ENCODE measurements at places on chromosomes 13 and 19. TPM values are rescaled to one million over a fixed set of nuclear protein-coding genes. Genes with fewer than 3 reads are reported as not detected.

IFNL1 gene
- total RNA-seq, result not detected

SBK3 gene
- total RNA-seq, result not detected

C19orf85 gene
- not detected for total RNA-seq

CYP4F2 gene
- 0.33 TPM for total RNA-seq

ZNF575 gene
- 0.17 TPM for total RNA-seq

RUBCNL gene
- 20.2 TPM for total RNA-seq

Measured in mammary epithelial cell (primary cell).